ENCODE measurements at places on chromosomes 5 and 9.

- no peak for DNase-seq
Measured at GRCh38 chr5:101206534-101206933, 303.5 kb upstream of the ST8SIA4 start.

- DNase-seq = no peak
Measured at GRCh38 chr5:84274585-84275468, 109.9 kb downstream of the EDIL3 start.

- DNase-seq = no peak
Measured at GRCh38 chr5:168251259-168251658, 40.2 kb upstream of the WWC1 start.

- no peak for DNase-seq
Measured at GRCh38 chr5:135234666-135235401, 164.2 kb downstream of the MACROH2A1 start.

DNA sequence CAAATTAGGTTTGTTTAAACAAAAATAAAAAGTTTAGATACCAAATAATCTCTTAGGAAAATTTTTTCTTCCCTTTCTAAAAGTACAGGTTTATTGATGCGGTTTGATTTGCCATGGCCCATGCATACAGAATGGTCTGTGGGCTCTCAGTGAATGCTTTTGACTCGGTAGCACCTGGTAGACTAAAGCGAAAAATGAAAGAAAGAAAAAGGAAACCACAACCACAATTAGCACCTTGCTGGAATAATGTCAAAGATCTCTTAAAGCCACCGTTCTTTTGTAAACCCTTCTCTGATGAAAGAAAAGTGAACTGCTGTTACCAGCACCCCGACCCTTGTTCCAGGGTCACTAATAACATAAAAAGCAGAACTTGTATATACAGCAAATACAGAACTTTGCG is 157.9 kb downstream of the NFIB start:
- no peak for DNase-seq

DNA sequence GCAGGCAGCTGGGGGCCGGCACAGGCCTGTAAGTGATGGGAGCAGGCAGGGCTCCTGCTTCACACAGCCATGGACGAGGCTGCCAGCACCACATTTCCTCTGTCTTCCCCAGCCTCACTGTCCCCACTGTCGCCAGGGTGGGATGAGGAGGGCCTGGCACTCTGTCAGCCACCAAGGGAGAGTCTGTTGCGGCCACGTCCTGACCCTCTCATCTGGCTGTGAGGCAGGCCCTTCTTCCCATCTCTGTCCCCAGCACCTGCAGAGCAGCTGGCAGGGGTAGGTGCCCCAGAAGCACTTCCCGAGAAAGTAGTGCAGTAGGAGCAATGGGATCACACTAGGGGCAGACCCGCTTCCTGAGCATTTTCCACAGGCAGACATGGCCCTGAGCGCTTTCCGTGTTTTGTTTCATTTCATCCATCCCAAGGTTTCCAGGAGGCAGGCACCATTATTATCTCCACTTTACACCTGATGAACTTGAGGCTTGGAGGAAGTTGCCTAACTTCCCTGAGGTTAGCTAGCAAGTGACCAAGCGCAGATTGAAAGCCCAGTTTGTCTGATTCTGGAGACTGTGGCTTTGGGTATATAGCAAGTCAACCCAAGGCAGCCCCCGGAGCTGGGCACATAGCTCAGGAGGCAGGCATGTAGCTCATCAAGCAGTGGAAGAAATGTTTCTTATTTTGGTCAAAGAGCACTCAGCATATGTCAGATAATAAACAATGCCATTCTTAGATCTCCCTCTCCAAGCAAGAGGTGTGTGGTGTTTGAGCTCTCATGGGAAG is 202.4 kb downstream of the DAB2IP start:
- no peak for DNase-seq

- DNase-seq = no peak
Measured at GRCh38 chr5:37208883-37209797, 40.0 kb downstream of the CPLANE1 start.

DNA sequence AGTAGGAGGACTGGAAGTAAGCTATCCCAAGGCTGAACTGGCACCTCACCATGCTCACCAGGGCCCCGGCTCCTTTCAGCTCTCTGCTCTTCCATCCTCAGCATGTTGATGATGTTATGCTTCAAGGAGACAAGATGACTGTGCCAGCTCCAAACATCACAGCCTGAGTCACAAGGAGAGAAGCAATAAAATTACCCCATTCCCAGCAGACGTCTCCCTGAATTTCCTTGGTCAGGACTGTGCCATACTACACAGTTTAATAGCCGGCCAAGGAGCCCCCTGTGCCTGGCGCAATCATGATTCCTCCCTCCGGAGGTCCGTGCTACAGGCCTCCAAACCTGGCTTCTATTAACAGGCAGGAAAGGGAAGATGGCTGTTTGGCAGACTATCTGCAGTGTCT is 51.2 kb upstream of the ROR2 start:
- no peak for DNase-seq

Data from stimulated activated CD4-positive, alpha-beta T cell treated with anti-CD3 and anti-CD28 coated beads, TNF-alpha, amount 100 ng/mL, for 1 hour (primary cell).